Sciatic nerve (tissue), 2 donors: ENCODE measurements at places on chromosomes 6 and 20.
A peak's percentile ranks its signal among the peaks of the same experiment; 100 is the strongest.

DNA sequence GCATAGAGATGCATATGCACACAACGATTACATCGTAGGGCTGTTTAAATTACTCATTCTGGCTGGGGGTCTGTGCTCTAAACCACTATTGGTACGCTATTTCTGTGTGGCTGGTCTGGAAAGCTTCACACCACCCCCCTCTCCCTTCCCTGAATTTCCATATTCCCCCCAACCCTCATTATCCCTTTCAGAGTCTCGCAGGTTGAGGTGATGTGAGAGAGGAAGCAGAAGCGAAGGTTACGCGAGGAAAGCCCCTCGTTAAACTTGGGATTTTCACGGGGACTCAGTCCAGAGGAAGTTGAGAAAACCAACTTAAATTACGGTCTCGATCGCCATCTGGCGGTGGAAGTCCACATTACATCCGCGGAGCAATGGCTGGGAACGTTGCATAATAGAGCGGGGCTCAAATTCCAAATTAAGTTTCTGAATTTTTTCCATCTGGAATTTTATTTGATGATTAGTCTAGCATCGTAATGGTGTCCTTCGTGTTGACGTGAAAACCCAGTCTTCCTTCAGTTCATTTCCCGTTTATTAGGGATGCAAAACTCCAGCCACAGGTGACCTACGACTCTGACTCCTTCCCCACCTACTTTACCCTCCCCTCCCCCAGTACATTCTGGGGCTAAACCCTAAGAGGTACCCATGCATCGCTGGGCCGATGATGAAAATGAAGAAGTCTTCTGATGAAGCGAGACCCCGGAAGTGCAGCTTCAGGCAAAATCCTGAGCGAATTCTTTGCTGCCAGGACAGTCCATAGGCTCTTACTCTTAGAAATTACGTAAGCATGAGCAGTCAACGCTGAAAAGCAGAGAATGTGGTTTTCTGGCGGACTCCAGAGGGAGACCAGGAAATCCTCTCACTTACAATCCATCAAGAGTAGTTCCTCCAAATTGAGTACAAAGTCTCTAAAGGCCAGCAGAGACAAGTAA lies 19.7 kb downstream of the HLA-DOB start:
- DNase-seq, result peak; percentile 93

DNA sequence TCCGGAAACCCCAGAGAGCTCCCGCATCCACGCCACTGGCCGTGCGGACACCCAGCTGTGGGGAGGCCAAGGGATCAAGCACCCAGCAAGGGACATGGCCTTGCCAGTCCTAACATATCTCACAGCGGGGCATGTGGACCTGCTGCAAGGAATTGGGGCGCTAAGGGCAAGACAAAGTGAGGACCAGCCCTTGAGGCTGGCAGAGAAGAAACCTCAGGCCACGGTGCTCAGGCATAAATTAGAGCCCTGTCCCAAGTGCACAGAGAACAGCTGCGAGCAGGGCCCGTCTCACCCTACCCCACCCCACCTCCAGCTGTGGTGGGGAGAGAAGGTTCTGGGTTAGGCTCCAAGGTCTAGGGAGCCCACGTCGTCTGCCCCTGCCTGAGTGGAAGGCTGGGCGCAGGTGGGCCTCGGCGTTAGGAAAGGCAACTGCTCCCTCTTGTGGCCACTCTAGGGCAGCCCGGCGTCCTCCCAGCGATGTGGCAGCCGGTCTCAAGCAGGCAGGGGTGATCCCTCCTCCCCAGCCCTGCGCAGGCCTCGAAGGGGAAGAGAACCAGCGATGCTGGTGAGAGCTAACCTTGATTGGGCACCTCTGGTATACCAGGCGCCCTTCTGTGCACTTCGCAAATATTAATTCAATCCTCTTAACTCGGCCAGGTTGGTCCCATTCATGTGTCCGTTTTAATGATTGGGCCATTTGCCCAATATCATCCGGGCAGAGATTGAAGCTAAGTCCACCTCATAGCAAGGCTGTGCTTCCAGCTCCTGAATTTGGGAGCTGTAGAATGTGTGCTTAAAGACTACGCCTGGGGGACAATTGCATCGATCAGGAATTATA lies 235.8 kb downstream of the NFATC2 start:
- DNase-seq, result peak; percentile 86

DNA sequence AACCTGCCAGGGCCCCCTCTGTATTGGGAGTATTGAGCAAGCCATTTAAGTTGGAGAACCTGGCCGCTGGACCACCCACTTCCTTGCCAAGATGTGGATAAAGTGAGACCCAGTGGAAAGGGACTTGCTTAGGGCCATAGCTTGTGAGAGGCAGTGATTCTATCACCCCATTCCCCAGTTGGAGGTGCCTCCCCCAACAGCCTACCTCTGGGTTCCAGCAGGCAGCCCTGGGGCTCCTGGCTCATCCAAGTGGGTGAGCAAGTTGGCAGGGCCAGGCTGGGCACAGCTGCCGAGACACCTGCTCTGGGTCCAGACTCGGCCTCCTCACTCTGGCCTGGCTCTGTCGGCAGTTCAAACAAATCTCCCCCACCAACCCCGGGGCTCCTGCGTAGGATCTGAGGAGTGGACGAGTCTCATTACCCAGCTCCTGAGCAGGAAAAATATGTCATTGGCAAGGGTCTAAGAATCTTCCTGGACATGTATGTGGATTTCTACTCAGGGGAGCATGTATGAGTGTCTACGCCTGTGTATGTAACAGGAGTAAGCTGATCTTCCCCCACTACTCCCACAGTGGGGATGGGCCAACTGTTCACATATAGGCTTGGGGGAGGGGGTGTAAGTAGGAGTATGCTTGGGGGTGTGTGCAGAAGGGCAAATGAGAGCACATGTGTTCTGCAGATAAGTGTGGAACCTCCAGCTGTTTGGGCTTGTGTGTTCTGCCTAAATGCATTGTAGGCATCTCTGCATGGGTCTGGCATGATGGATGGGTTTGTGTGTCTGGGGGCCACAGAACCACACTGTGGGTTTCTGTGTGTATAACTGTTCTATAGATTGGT lies 1.9 kb downstream of the ID1 start:
- no peak for DNase-seq

DNA sequence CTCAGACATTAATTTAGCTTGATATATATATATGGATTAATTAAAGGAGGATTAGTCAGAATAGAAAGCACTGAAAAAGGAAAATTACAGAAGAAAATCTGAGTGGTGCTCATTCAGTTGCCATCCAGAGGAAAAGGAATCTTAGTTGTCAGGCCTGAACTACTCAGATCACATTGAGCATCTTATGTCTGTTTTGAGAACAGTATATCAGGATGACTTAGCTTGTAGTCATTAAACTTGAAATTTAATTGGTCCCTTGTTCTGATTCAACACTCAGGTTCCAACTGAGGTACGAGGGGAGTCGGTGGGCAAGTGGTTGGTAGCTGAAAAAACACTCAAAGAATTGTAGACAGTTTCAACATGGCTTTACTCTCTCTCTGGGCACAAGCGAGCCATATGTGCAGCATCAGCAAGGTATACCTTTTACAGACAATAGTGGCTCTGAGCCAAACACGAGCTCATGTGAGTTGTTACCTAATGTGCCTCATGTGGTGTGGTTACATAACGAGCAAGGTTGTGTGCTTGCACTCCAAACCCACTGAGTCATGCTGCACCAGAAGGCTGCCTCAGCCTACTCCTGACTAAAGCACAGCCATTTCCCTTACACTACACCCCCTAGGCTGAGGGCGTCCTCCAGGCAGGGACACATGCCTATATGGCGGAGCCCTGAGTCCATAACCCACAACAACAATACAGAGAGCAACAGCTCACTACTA lies 73.0 kb upstream of the HMGN3 start:
- no peak for DNase-seq

GRCh38 chr6:111417181-111417585 lies 65.8 kb downstream of the REV3L start:
- no peak for DNase-seq
